ENCODE measurements at places on chromosomes 2 and 18.

- no peaks in the 10 kb centered on the region for H3K27me3 ChIP-seq
- no peak overlapping the region for H3K4me3 ChIP-seq
- no peak for DNase-seq
- H3K27ac ChIP-seq: peak overlapping the region; percentile 62
- H3K36me3 ChIP-seq: no peaks in the 10 kb centered on the region
Measured at GRCh38 chr2:143524559-143525401, 395.6 kb downstream of the ARHGAP15 start.

GRCh38 chr2:106140913-106141312 lies 53.2 kb downstream of the UXS1 start:
- H3K36me3 ChIP-seq: no peaks in the 10 kb centered on the region
- DNase-seq: no peak
- H3K27me3 ChIP-seq: no peaks in the 10 kb centered on the region

DNA sequence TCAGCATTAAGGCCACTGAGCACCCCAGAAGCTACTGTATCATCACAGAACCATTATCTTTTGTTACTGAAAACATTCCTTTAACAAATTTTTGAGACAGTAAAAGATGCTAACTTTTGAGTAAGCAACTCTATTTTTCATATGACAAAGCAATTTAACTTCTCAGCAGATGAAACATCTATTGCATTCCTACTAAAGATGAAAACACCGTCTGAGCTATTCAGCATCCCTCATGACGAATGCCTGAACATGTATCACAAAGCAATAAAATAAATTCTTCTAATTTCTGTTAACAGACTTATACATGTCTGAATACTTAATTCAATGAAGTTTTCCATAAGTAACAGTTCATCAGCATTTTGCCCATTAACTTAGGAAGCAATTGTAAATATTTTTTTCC lies 23.9 kb downstream of the CHN1 start:
- no peak for DNase-seq
- no peak overlapping the region for H3K4me3 ChIP-seq
- H3K4me1 ChIP-seq: no peaks in the 10 kb centered on the region

DNA sequence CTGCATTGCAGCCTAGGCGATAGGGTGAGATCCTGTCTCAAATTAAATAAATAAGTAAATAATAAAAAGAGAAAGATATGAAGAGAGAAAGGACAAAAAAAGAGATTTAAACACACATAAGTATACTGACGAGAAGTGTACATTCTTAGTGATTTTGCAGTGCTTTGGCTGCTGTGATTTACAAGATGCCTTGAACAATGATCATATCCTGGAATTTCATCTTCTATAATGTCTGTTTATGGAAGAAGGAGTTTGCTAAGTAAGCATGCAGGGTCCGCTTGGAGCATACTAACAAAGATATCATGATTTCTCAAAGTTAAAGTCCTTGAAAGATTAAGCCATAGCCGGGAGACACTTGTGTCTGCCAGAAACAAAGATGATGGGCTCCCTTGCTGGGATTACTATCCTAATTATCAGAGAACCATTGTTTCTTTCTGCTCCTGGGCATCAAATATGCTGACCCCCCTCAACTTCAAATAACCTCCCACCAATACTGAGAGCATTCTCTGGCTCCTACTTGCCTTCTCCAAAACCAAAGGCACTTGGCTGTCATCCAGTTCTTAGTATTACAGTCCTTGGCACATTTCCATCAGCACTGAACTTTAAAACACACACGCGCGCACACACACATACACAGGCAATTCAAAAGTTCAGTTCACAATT lies 47.5 kb upstream of the STAM2 start:
- DNase-seq: peak; percentile 61
- H3K36me3 ChIP-seq: no peaks in the 10 kb centered on the region
- H3K27me3 ChIP-seq: no peaks in the 10 kb centered on the region
- H3K4me3 ChIP-seq: no peak overlapping the region

DNA sequence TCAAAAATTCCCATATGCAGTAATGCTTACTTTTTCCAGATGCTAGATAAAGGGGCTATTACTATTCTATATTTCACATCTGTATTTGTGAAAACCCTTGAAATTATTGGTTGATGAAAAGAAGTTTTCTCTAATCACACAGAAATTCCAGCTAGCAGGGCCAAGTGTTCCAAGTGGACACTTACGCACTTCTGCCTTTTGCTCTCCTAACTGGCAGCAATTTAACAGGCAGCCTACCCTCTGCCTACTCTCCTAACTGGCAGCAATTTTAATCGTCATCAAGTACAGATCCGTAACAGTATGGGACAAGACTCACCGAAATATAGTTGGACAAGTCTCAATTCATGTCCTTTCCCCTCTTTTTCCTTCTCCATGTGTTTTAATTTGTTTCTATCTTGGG lies 12.0 kb downstream of the LRRC30 start:
- H3K4me1 ChIP-seq: no peaks in the 10 kb centered on the region
- no peak overlapping the region for H3K4me3 ChIP-seq
- H3K27ac ChIP-seq: no peak overlapping the region
- H3K27me3 ChIP-seq: no peaks in the 10 kb centered on the region
- H3K36me3 ChIP-seq: no peaks in the 10 kb centered on the region
- DNase-seq: no peak

DNA sequence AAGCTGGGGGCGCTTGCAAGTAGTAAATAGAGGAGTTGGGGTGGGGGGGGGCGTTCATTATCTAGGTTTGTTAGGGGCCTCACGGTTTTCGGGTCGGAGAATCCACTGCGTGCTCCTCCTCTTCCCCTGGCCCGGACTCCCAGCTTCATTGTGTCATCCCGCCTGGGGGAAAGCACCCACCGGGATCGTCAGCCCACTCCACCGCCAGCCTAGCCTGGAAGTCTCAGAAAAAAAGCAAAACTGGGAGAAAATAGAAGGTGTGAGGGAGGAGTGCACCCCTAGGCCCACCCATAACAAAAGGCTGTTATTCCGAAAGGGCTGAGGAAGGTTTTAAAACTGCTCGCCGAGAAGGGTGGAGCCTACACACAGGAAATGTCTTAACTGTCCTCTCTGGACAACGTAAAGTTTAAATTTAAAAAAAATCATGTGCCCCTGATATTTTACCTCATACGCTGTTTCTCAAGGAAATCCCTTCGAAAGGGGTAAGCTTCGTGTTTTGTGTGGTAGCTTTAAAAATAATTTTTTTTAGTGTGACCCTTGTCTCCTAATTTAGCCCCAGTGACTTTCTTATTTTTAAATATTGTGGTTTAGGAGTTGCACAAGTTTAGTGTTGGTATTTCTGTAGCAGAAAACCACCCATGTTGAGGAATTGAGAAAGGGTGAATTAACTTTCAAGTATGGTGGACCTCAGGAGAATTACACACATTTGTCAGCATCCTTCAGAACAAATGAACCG lies 104.2 kb downstream of the SPTBN1 start:
- DNase-seq: peak; percentile 37
- peak overlapping the region; percentile 61 for H3K4me3 ChIP-seq
- peaks cover 47% of the 10 kb centered on the region for H3K4me1 ChIP-seq
- H3K27ac ChIP-seq: peak overlapping the region; percentile 85

DNA sequence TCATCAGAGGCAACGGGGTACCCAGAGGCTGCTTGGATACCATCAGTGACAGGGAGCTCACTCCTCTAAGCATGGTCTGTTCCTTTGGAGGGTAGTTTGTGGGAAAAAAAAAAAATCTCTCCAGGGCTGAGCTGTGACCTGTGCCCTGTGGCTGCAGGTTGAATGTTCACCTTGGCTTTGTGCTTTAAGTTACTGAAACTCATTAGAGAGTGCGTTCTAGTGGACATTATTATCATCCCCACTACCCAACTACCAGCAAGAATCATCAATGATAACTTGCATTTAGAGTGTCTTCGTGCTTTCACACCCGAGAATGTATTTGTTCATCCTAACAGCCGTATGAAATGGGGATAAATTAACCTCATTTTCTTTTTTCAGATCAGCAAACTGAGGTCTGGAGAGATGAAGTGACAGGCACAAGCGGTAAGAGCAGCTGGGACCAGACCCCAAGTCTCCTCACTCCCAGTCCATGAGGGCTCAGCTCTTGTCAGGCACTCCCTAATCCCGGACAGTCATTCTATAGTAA lies 157.5 kb upstream of the MYCN start:
- no peak for DNase-seq
- H3K27me3 ChIP-seq: no peaks in the 10 kb centered on the region
- H3K4me3 ChIP-seq: no peak overlapping the region
- H3K27ac ChIP-seq: no peak overlapping the region
- no peaks in the 10 kb centered on the region for H3K36me3 ChIP-seq

- H3K4me3 ChIP-seq: no peak overlapping the region
- DNase-seq: no peak
- H3K4me1 ChIP-seq: peaks cover 4% of the 10 kb centered on the region
- no peaks in the 10 kb centered on the region for H3K36me3 ChIP-seq
Measured at GRCh38 chr2:25190536-25190935, 22.2 kb upstream of the POMC start.

DNA sequence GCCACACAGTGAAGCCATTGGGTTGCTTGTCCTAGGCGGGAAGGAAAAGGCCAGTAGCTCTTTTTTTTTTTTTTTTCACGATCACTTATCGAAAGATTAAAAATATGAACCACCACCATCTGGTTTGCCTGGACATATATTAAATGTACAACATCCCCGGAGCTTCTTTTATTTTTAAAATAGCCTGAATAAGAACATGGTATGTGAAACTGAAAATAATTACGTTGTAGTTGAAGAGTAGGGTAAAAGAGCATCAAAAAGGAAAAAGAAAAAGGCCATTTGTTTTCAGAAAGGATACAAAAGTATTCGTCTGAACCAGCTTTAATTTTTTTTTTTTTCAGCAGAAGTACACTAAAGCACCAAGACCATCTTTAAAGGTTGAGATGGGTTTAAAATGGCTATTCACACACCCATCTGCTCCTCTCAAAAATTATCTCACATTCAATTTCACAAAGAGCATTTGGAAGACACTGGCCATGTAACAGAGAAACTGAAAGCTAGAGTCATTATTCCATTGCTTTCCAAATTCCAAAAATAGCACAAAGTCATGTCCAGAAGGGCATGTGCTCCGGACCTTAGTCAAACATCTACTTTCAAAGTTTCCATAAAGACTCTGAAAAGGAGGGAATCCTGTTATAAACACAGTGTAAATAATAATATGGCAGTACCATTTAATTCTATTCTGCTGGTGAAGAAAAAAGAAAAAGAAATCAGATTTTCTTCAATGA lies 82.9 kb downstream of the SCN3A start:
- no peak for DNase-seq
- H3K36me3 ChIP-seq: no peaks in the 10 kb centered on the region
- no peaks in the 10 kb centered on the region for H3K4me1 ChIP-seq
- H3K27ac ChIP-seq: no peak overlapping the region
- no peaks in the 10 kb centered on the region for H3K27me3 ChIP-seq

- H3K4me3 ChIP-seq: no peak overlapping the region
- H3K4me1 ChIP-seq: no peaks in the 10 kb centered on the region
- H3K27me3 ChIP-seq: no peaks in the 10 kb centered on the region
- no peak for DNase-seq
- no peaks in the 10 kb centered on the region for H3K36me3 ChIP-seq
Measured at GRCh38 chr2:104158191-104158590, 695.7 kb upstream of the POU3F3 start.

DNA sequence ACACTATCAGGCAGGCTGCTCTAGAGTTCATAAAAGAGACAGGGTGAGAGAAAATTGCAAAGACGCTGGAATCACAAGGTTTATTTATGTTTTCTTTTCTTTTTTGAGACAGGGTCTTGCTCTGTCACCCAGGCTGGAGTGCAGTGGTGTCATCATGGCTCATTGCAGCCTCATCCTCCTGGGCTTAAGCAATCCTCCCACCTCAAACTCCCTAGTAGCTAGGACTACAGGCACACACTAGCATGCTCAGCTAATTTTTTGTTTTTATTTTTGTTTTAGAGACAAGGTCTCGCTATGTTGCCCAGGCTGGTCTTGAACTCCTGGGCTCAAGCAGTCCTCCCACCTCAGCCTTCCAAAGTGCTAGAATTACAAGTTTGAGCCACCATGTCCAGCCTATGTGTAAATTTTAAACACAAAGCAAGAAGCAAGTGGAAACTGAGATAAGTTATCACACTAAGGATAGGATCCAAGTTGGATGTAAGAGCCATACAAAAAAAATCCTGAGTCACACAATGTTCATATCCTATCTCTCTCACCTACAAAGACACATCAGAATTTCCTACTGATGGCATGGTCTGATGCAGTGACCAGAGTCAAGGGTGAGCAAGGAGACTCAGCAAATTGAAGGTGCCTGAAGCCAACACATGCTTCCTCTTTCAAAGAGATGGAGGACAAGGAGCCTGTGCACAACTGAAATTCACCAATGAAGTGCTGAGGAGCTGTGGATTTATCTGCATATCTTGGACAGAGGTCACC lies 31.4 kb downstream of the MYL12B start:
- DNase-seq: no peak
- no peaks in the 10 kb centered on the region for H3K4me1 ChIP-seq
- H3K4me3 ChIP-seq: no peak overlapping the region
- no peaks in the 10 kb centered on the region for H3K27me3 ChIP-seq
- no peak overlapping the region for H3K27ac ChIP-seq
- no peaks in the 10 kb centered on the region for H3K36me3 ChIP-seq

DNA sequence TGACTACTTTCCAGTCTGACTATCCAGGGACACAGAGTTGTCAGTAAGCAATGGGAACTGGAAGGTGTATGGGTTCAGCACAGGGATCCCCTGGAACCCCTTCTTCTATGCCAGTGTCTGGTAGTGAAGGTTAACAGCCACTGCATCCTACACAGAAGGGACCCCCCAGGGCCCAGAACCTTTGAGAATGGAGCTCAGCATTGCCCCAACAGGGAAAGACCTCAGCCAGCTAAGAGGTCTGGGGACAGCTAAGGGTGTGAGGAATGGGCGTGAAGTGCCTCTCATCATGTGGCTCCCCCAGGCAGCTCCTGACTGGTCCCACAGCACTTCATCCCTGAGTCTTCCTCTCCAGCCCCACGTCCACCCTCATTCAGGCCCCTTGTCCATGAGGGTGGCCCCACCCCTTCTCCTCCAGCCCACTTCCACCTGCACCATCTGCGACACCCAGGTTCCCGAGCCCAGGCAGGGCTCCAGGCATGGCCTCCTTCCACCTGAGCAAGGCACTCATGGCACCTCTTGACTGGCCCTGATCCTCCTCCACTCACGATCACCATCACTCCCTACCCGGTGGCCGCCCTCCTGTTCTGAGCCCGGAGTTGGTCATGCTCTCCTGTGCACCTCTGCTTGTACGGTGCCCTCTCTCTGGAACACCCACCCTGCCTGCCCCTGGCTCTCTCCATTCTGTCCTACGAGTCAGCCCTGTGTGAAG lies 77.1 kb downstream of the SFXN5 start:
- no peaks in the 10 kb centered on the region for H3K36me3 ChIP-seq
- DNase-seq: no peak
- H3K4me3 ChIP-seq: no peak overlapping the region
- no peaks in the 10 kb centered on the region for H3K4me1 ChIP-seq
- H3K27me3 ChIP-seq: no peaks in the 10 kb centered on the region
- no peak overlapping the region for H3K27ac ChIP-seq

GRCh38 chr2:197958592-197959150 lies 154.3 kb downstream of the PLCL1 start:
- no peak overlapping the region for H3K4me3 ChIP-seq
- no peak overlapping the region for H3K27ac ChIP-seq
- no peak for DNase-seq
- H3K4me1 ChIP-seq: no peaks in the 10 kb centered on the region

GRCh38 chr2:230811508-230811907 lies 53.2 kb upstream of the ITM2C start:
- no peaks in the 10 kb centered on the region for H3K27me3 ChIP-seq
- no peaks in the 10 kb centered on the region for H3K4me1 ChIP-seq
- H3K36me3 ChIP-seq: no peaks in the 10 kb centered on the region
- H3K4me3 ChIP-seq: no peak overlapping the region

GRCh38 chr2:158131483-158131912 lies 29.8 kb downstream of the UPP2 start:
- no peaks in the 10 kb centered on the region for H3K27me3 ChIP-seq
- H3K36me3 ChIP-seq: no peaks in the 10 kb centered on the region
- no peak overlapping the region for H3K4me3 ChIP-seq
- H3K27ac ChIP-seq: no peak overlapping the region

Measured in testis (tissue), 5 donors.